ENCODE measurements at places on chromosomes 11 and 22.

GRCh38 chr11:34789196-34789834 is 126.9 kb downstream of the APIP start:
- no peak for DNase-seq

GRCh38 chr11:128288368-128288767 is 299.0 kb downstream of the ETS1 start:
- DNase-seq = no peak

GRCh38 chr11:134019500-134019899 is 49.4 kb upstream of the JAM3 start:
- DNase-seq = no peak

- DNase-seq = no peak
Measured at GRCh38 chr11:8331767-8332166, 68.1 kb upstream of the LMO1 start.

- no peak for DNase-seq
Measured at GRCh38 chr22:38030311-38031133, 26.7 kb upstream of the PICK1 start.
